ENCODE measurements at places on chromosomes 7 and 10.

GRCh38 chr7:18796216-18796615, 300.7 kb downstream of the HDAC9 start:
- no peak for DNase-seq

- DNase-seq, result peak; percentile 94
Measured at GRCh38 chr7:101138213-101138870, 11.4 kb downstream of the SERPINE1 start.

DNA sequence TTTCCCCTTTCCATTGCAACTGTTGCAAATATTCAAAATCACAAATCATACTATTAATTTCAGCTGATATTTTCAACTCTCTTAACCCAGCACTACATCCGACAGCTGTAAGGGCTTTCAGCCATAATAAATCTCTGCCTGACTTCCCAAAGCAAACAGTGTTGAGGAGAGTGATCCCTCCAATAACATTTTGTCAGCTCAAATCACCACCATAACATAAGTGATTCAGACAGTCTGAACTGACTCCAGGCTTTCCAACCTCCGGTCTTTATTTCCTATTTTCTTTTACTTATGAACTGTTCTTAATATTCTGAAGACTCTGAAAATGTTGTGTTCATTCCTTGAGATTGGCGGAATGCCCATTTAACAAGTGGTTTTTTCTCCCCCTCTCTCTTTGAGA, 1085.9 kb downstream of the GATA3 start:
- no peak for DNase-seq

DNA sequence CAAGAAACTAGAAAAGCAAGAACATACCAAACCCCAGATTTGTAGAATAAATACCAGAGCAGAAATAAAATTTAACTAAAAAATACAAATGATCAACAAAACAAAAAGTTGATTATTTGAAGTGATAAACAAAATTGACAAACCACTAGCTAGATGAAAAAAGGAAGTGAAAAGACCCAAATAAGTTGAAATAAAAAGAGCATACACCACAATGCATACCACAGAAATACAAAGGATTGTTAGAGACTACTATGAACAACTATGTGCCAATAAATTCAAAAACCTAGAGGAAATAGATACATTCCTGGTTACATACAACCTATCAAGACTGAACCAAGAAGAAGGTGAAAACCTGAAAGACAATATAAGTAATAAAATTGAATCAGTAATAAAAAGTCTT, 333.4 kb downstream of the SH2D4B start:
- no peak for DNase-seq

GRCh38 chr7:36391436-36392198, 2.0 kb downstream of the ANLN start:
- DNase-seq, result no peak

DNA sequence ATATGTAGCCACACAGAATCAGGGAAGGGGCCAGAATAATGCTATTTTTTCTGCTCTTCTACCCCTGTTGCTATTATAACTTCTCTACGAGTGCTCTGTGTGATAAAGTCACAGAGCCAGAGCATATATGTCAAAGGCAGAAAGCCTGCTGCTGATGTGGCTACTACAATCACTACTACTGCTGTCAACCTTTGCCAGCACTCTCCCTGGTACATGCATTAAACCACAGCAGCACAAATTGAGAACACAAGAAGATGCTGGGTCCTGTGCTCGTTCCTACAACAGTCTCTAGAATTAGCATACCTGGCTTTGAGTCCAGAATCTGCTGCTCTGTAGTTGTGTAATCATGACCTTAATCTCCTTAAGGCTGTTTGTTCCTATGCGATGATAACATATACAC, 108.6 kb downstream of the SEMA3A start:
- DNase-seq, result no peak

DNA sequence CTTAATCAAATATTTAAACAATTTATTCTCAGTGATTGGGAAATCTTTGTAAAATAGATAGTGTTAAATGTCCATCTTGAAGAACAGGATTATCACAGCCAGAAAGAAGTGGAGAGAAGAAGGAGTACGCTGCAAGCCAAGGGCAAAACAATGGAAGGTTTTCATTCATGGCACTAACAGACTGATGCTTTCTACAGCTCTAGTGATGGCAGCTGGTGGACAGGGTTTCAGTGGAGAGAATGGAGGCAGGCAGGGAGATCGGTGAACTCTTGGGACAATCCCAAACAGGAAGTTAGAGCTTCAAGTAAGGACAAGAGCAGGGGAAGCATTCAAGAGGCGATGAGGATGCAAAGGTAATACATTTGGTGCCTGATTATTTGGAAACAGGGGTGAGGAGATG, 207.0 kb downstream of the JAZF1 start:
- DNase-seq, result no peak
